ENCODE measurements at places on chromosomes 1 and 21.

DNA sequence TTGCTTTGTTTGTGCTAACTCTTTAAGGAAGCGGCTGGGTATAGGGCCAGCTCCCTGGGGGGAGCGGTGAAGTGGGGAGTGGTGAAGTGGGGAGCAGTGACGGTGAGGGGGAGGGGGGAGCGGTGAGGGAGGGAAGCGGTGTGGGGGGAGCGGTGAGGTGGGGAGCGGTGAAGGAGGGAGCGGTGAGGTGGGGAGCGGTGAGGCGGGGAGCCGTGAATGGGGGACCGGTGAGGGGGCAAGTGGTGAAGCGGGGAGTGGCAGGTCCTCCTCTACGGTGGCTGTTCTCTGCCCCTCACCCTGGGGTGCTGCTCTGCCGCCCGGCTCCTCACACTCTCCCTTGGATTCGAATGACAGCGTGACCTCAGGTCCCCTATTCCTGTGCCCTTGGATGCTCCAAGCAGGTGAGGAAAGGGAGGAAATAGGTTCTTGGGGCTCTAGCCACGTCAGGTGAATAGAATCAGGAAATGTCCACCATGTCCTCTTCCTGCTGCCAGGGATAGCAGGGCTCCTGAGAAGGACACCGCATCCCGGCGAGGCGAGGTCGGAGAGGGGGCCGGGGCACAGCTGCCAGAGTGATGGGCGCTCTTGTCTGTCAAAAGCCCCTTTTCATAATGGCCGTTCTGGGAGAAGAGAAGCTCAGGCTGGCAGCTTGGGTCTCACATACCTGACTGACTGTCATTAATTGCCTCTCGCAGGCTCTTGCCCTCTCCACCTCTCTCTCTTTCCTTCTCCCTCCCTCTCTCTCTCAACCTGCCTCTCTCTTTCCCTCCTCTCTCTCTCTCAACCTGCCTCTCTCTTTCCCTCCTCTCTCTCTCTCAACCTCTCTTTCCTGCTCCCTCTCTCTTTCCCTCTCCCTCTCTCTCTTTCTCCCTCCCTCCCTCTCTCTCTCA is 134.2 kb downstream of the PGBD5 start:
- DNase-seq, result no peak

GRCh38 chr1:244807138-244807537 is 28.3 kb upstream of the COX20 start:
- DNase-seq, result no peak

- no peak for DNase-seq
These were observed 4.0 kb upstream of the SSR2 start for GRCh38 chr1:156024801-156025200.

DNA sequence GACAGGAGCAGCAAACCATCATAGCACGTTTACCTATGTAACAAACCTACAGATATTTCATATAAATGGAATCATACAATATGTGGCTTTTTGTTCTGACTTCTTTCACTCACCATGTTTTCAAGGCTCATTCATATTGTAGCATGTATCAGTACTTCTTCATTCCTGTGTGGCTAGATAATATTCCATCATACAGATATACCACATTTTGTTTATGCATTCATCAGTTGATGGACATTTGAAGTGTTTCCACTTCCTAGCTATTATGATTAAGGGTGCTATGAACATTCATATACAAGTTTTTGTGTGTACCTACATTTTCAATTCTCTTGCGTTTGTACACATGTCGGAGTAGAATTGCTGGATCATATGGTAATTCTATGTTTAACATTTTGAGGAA is 90.1 kb downstream of the CDC42BPA start:
- no peak for DNase-seq

DNA sequence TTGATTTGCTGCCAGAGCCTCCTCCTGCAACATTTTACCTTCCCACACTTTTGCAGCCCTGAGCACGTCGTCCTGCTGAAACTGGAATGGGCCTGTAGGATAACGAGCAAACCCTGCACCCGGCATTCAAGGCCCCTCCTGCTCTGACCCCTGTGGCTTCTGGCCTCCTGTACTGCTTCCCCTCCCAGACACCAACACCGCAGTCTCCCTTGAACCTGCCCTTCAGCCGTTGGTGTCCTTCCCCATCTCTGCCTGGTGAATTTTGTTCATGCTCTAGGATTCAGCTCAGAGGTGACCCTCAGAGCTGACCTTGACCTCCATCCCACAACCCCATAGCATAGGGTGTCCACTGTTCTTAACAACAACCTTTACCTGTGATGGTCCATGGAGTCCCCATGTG is 535.1 kb downstream of the MATN1 start:
- no peak for DNase-seq

- no peak for DNase-seq
These were observed 8.6 kb downstream of the RO60 start for GRCh38 chr1:193068013-193068412.

DNA sequence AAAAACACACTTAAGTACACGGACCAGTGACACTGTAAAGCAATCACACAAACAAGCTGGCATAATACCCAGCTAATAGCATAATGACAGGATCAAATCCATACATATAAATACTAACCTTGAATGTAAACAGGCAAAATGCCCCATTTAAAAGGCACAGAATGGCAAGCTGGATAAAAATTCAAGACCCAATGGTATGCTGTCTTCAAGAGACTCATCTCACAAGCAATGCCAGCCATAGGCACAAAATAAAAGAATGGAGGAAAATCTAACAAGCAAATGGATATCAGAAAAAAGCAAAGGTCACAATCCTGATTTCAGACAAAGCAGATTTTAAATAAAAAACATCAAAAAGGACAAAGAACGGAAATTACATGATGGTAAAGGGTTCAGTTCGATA is 79.1 kb upstream of the PTGFR start:
- no peak for DNase-seq

GRCh38 chr21:35566874-35567273 is 493.5 kb downstream of the SETD4 start:
- DNase-seq, result no peak

DNA sequence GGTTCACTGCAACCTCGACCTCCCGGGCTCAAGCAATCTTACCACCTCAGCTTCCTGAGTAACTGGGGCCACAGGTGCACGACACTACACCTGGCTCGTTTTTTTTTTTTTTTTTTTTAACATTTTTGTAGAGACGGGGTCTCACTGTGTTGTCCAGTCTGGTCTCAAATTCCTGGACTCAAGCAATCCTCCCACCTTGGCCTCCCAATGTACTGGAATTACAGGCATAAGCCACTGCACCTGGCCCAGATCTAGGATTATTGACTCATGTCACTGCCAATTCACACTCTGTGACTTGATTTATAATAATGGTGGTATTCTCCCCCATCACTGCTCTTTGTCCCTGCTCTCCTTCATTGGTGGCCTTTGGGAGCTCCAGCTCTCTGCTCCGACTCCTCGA is 145.1 kb downstream of the PTPRU start:
- no peak for DNase-seq

DNA sequence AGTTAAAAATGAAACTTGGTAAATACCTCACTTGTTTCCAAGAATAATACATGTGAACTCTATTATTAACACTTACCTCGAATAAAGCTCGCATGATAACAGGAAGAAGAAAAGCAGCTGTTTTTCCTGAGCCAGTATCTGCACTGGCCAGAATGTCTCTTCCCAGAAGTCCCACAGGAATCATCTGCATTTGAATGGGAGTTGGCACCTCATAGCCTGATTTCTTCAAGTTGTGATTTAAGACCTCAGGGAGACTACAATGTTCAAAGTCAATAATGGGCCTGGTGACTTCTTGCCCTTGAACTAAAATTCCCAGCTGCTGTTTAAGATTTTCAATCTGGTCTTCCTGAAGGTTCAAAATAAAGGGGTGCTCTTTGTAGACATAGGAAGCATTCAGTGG is 3.8 kb downstream of the DDX59 start:
- no peak for DNase-seq

- DNase-seq, result no peak
These were observed 351.3 kb upstream of the SGIP1 start for GRCh38 chr1:66182551-66183178.

DNA sequence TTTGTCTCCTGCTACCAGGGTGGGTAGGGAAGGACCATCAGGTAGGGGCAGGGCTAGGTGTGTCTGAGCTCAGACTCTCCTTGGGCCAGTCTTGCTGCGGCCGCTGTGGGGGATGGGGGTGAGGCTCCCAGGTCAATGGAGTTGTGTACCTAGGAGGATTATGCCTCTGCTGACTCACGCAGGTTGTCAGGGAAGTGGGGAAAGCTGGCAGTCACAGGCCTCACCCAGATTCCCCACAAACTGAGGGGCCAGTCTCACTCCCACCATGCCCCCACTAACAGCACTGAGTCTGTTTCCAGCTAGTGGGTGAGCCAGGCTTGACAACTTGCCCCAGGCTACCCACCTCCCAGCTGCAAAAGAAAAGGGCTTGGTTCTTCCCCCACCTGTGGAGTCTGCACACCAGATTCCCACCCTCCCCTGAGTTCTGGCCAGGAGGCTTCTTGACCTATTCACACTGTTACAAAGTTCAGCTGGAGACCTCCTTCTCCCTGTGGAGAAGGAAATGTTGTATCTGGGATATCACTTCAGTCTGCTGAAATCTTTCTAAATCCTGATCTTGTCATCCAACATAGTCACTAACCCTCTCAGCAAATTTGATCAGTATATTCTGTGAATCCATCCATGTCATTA is 69.2 kb upstream of the GJA8 start:
- DNase-seq, result no peak

- no peak for DNase-seq
These were observed 22.4 kb downstream of the CNIH4 start for GRCh38 chr1:224378855-224379631.

- no peak for DNase-seq
These were observed 613 bp upstream of the GPATCH4 start for GRCh38 chr1:156601892-156602291.

- no peak for DNase-seq
These were observed 625 bp upstream of the DARS2 start for GRCh38 chr1:173823781-173824314.

DNA sequence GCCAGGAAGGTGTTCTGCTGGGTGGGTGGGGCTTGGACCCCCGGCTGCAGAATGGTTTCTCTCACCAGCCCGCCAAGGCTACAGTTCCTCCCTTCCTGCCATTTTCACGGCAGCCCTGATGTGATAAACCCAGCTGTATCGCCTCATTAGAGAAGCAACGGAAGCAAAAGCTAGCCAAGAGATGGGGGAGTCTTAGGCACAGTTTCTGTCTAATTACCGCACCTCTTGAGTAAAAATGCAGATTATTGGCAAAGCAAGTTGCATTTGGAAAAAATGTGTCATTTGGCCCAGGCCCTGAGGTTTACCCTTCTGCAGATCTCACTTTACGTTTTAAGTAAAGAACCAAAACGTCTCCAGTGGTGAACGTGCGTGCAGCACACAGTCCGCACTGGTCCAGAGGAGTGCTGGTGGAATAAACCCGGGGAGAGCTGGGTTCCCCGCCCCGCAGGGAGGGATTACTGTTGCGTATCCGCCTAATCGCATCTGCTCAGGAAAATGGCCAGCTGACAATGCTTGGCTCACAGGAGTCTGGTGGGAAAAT is 109.9 kb downstream of the GALNT2 start:
- no peak for DNase-seq

- DNase-seq, result no peak
These were observed 371.2 kb downstream of the NPHP4 start for GRCh38 chr1:5620997-5621396.

DNA sequence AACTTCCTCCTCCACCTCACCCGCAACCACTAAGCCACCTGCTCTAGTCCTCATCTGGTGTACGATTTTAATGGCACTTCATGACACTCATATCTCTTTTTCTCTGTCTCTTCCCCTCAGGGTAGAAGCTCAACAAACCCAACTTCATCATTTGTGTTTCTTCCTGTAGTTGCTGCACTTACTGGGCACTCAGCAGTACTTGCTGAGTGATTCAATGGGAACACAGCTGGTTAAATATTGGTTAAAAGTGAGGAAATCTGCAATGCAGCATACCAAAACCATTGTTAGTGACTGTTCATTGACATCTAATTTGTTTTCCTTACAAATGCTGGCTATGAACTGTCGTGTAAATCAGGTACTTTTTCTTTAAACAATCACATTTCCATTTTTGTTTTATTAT is 541.1 kb upstream of the PRMT6 start:
- no peak for DNase-seq

- DNase-seq, result no peak
These were observed 44.6 kb upstream of the MPZL1 start for GRCh38 chr1:167676916-167677848.

GRCh38 chr1:30385246-30385995 is 338.0 kb downstream of the MATN1 start:
- no peak for DNase-seq

GRCh38 chr1:5903031-5903430 is 89.2 kb downstream of the NPHP4 start:
- no peak for DNase-seq

DNA sequence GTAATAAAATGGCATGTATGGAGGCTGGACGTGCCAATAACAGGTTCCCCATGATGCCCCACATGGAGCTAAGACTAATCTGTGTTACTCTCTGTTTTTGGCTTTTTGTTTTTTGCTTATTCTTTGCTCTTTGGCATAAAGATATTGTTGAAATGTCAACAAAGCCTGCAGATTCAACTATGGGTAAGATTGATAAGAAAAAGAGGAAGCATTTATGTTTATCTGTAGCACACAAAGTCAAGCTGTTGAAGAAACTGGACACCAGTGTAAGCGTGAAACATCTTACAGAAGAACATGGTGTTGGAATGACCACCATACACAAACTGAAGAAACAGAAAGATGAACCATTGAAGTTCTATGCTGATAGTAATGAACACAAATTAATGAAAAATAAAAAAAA is 402.7 kb downstream of the LTN1 start:
- no peak for DNase-seq

GRCh38 chr21:42574234-42575027 is 60.8 kb downstream of the SLC37A1 start:
- DNase-seq, result no peak

GRCh38 chr1:167301355-167301754 is 80.7 kb downstream of the POU2F1 start:
- DNase-seq, result no peak

DNA sequence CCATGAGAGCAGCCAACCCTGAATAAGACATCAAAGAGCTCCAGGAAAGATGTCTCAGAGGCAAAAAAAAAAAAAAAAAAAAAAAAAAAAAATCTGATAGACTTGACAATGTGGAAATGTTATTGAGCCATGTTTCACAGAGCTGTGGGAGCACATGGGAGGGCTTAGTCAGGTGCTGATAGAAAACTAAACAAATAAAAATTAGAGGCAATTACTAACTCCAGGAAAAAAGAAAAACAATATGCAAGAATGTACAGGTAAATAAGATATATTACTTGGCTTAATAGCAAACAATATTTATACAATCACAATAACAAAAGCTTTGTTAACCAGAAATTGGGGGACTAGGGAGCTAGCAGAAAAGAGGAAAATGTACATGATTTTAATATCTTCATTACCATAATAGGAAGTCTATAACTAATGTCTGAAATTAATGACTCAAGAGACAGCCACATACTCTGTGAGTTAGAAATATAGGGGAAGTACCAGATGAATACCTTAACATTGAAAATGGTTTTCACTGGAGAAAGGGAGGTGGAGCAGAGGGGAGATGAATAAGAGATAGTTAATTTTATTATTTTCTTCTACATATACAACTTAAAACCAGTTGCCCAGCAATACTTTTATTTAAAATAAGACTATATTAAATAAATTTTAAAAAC is 16.9 kb upstream of the RGS16 start:
- DNase-seq, result no peak

Data from stimulated activated CD8-positive, alpha-beta memory T cell treated with anti-CD3 and anti-CD28 coated beads, Interleukin-12 subunit alpha, Interleukin-12 subunit beta, amount 100 ng/mL, for 1 hour (primary cell).